ENCODE measurements at places on chromosomes 13 and 19.

- no peak for DNase-seq
Observed at GRCh38 chr13:40635315-40635995, 31.0 kb downstream of the FOXO1 start.

DNA sequence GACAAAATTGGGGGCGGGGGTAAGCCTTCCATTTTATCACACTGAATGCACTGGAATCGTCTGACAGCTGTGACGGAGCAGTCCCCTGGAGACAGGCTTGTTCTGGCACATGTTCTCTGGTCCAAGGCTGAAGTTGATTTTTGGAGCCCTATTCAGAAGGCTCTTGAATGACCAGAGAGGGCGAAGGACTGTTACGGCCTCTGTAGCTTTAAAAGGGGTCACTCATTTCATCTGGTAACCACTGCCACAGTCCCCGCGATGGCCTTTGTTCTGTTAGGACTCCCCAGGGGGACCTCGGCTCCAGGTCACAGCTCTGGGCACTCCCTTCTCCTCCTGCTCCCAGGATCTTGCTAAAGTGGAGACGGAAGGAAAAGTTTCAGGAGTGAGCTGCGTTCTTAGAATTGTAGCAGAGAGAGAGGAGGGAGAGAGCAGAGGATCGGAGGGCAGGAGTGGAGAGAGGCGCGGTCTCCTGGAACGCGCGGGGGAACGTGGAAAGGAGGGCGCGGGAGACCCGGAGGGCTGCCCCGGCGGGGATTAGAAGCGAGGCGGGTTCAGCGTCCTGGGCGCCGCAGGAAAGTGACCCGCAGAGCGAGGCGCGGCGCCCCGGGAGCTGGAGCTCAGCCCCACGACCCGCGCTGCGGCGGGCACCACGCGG, 134.3 kb upstream of the MYO16 start:
- no peak for DNase-seq

- no peak for DNase-seq
Observed at GRCh38 chr19:18629166-18630088, 7.4 kb upstream of the KLHL26 start.

DNA sequence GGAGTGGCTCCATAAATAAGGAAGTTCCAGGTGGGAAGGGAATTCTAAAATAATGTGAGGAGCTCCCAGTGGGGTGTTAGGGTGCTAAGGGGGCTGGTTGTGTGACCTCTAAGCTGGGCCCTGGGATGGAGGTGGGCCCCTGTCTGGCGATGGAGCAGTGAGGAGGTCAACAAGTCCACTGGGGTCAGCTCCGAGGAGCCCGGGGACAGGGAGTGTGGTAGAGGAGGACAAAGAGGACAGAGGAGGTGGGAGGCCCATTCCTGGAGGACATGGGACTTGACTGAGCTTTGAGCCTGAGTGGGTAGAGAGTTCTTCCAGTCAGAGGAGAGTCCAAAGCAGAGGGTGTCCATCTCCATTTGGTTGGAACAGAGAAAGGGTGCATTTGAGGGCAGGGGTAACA, 390.2 kb downstream of the TSHZ3 start:
- DNase-seq = no peak

- DNase-seq = peak; percentile 67
Observed at GRCh38 chr19:56751078-56751489, 79.5 kb upstream of the ZNF835 start.

- DNase-seq = no peak
Observed at GRCh38 chr13:46405457-46405856, 18.4 kb upstream of the RUBCNL start.

- DNase-seq = no peak
Observed at GRCh38 chr19:46551164-46551563, 50.0 kb upstream of the CALM3 start.

- no peak for DNase-seq
Observed at GRCh38 chr19:38304866-38305429, 897 bp downstream of the C19orf33 start.

DNA sequence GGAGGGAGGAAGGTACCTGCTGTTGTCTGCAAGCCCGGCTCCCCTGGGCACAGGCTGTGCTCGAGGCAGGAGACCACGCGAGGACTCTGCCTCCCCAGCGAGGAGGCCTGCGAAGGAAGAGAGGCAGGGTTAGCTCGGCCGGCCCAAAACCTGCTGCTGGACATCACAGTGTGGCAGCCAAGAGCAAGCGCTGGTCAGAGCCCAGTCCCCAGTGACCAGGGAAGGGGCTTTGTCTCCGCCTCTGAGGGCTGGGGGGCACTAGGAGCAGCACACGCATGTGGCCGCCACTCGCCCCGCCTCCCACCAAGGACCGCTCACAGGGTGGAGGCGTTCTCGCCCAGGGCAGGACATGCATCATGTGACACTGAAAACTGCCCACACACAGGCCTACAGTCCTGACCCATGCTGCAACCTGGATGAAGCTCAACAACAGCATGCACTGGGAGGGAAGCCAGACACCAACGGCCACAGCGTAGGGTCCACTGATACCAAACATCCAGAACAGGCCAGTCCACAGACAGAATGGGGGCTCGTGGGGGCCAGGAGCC, 8.5 kb downstream of the MIER2 start:
- no peak for DNase-seq

GRCh38 chr19:29678484-29679106, 13.3 kb downstream of the PLEKHF1 start:
- DNase-seq = peak; percentile 49

GRCh38 chr19:13010038-13010991, 15.0 kb downstream of the NFIX start:
- DNase-seq = no peak

DNA sequence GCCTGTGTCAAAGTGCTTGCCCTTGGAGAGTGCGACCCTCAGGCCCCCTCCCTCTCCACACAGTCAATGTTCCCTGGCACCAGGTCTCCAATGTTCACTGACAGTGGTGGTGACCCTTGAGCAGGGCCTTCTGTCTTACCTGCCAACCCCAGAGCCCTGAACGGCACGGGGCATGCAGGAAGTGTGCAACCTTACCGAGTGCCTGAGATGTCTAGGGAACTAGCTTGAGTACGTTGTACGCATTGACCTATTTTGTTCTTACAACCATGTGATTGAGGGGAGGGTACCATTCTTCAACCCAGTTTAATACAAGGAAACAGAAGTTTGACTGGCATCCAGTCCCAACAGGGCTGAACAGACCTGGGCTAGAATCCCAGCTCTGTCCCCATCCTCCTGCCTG, 13.2 kb downstream of the MAG start:
- no peak for DNase-seq

DNA sequence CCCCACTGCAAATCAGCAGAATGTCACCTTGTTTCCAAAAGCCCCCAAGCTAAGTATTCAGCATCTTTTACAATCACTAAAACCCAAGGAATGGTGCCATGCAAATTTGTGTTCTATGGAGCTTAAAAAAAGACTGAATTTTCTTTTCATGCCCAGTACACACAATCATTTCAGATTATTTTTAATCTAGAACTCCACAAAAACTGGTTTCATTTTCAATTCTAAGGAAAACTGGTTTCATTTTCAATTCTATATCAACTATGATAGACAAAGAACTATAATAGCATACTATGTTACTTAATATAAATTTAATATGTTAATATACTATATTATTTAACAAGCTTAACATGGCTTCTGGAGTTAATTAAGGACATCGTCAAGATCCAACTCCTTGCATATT, 88.4 kb upstream of the DOCK9 start:
- DNase-seq = no peak

DNA sequence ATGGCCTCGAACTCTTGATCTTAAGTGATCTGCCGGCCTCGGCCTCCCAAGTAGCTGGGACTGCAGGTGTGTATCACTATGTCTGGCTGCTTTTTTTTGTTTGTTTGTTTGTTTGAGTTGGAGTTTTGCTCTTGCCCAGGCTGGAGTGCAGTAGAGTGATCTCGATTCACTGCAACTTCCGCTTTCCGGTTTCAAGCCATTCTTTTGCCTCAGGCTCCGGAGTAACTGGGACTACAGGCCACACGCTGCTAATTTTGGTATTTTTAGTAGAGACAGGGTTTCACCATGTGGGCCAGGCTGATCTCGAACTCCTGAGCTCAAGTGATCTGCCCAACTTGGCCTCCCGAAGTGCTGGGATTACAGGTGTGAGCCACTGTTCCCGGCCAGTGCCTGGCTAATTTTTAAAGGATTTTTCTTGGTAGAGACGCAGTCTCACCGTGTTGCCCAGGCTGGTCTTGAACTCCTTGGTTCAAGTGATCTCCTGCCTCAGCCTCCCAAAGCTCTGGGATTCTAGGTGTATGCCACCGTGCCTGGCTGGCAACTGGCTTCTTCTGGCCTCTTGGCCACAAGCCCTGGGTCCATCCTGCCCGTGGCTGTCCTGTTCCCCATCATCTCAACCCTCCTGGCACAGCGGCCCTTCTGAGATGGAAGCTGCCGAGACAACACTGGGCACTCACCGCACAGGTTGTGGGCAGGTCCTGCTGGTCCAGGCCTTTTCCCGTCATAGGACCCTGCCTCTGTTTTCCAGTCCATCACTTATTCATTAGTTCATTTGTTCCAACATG, 11.5 kb downstream of the TECR start:
- DNase-seq = no peak

GRCh38 chr19:28542394-28543243, 670.3 kb downstream of the UQCRFS1 start:
- no peak for DNase-seq

DNA sequence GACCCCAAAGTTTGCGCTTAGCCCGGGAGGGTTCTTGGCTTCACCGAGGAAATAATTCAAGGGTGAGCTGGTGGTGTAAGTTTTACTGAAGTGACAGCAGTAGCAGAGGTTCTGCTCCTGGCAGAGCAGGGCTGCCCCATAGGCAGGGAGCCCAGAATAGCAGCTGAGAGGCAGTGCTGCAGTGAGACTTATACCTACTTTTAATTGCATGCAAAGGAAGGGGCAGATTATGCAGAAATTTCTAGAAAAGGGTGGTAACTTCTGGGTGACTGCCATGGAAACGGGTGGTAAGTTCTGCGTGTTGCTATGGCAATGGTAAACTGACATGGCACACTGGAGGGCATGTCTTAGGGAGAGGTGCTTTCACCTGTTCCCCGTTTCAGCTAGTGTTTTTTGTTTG, 17.5 kb upstream of the CAMSAP3 start:
- DNase-seq = no peak

DNA sequence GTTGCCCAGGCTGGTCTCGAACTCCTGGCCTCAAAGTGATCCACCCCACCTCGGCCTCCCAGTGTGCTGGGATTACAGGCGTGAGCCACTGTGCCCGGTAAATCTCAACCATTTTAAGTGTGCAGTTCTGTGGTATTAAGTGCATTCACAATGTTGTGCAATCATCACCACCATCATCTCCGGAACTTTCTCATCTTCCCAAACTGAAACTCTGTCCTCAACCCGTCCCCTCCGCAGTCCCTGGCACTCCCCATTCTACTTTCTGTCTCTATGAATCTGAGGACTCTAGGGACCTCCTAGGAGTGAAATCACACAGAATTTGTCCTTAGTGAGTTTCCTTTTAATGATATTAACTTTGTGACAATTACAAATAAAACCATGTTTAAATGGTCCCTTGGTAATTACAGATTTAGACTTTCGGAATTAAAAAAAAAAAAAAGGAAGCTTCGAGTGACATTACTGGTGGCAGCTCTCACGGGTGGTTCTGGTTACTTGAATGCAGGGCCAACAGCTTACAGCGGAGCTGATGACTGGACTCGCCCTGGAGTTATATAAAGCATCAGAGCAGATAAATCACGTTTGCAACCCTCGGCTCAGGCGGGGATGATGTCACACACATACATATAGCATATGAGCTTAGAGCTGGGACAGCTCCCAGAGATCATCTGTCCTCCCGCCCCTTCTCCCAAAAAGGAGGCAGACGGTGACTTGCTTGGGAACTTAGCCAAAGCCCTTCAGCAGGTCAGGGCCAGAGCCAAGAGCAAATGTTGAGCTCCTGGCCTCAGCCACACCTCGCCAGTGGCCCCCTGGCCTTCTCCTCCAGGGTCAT, 89.8 kb downstream of the ZNF557 start:
- no peak for DNase-seq

GRCh38 chr13:28137596-28137995, 749 bp upstream of the PAN3 start:
- peak; percentile 63 for DNase-seq

- no peak for DNase-seq
Observed at GRCh38 chr19:42040031-42040430, 30.0 kb downstream of the GRIK5 start.

GRCh38 chr13:31081316-31081715, 80.4 kb downstream of the HSPH1 start:
- no peak for DNase-seq

- peak; percentile 10 for DNase-seq
Observed at GRCh38 chr19:12052497-12053169, at the start of gene ZNF878. Gene ZNF878, minus strand, starts transcription at chr19:12052961. Its CDS starts 160 bp downstream, at chr19:12052801.

GRCh38 chr19:55927991-55928390, 4.1 kb downstream of the NLRP13 start:
- DNase-seq = no peak

GRCh38 chr13:74466864-74467263, 332.7 kb upstream of the KLF12 start:
- DNase-seq = no peak

DNA sequence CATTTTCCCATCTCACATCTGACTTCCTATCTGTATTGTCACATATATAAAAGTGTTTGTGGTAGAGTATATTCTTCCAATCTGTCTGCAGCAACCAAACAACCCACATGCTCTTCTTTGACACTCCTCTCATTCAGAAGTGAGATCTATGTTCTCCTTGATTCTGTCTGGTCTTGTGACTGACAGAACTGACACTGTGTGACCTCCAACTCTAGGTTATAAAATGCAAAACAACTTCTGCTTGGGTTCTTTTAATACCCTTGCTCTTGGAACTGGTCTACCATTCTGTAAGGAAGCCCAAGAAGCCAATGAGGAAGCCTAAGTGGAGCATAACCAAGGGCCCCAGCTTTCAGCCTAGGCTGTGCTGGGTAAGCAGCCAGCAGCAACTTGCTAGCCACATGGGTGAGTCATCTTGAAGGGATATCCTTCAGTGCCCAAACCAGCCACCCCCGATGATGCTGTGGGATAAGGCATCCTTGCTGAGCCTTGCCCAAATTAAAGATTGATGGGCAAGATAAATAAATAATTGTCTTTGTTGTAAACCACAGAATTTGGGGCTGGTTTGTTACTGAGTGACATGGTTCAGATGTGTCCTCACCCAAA, 18.4 kb upstream of the ITM2B start:
- no peak for DNase-seq

DNA sequence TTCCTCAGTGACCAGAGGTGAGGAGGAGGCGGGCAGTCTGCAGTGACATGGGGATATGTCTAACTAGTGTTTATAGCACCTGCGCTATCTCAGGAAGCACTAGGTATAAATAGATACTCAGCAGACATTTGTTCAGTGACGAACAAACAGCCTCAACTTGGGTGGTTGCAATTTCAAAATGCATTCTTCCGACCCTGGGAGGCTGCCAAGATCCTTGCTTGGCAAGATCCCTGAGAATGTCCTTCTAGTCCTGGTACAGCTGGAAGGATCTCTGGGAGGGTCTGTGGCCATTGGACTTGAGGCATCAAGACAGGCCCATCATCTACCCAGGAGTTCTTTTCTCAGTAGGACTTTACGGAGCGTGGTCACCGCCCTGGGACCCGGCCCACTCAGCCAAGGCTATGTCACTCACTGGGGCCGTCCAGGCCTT, 299.5 kb downstream of the ZNF536 start:
- no peak for DNase-seq

Data from C1 segment of cervical spinal cord (tissue), 14 donors.